ENCODE measurements at places on chromosomes 5 and 9. TPM values are rescaled to one million over a fixed set of nuclear protein-coding genes. Genes with fewer than 3 reads are reported as not detected.

DNA sequence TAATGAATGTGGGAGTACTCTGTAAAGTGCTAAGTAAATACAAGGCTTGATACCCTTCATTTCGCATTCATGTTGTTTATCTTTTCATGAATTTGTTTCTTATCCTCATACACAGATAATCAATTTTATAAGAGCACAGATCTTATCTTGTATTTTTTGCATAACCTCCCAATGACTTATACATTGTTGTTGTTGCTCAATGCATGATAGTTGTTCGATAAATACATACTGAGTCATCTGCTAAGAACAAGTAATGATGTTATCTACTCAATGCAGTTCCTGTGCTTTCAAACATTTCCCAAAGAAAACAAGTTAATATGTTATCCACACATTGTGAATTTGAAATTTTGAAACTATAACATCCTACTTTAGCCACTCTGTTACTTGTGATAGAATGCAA lies 60.7 kb downstream of the TAF11L14 start:
- no peak for DNase-seq
- no peaks in the 10 kb centered on the region for H3K4me1 ChIP-seq
- H3K4me3 ChIP-seq = no peak overlapping the region
- no peak overlapping the region for H3K27ac ChIP-seq

GRCh38 chr5:1249366-1250280 lies 24.4 kb downstream of the SLC6A18 start:
- H3K27me3 ChIP-seq = peaks cover 44% of the 10 kb centered on the region
- H3K27ac ChIP-seq = no peak overlapping the region
- H3K4me1 ChIP-seq = no peaks in the 10 kb centered on the region
- H3K4me3 ChIP-seq = no peak overlapping the region

DNA sequence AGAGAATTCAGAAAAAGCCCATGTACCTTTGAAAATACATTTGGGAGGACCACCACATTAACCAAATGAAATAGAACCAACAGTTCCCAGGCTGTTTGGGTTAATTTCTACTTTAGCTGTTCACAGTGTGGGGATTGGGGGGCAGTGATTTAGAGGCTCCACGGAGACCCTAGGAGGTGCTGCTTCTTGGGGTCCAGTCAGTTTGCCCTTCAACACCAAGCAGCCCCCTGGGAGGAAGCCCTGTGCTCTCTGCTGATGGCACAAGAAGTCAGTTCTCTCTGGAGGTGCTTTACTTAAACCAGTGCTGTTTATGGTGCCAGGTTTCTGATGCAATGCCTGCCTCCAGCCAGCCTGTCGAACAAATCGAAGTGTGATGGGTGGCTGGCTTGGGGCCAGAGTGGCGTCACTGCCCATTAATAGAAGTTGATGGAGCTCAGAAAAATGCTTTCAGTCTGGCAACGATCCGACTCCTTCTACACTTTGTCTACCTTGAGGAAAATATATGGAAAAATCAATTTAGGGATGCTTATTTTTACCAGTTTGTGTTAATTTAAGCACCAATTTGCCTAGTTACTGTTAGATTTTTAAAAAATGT lies 134.0 kb downstream of the SNX18 start:
- no peaks in the 10 kb centered on the region for H3K36me3 ChIP-seq
- no peak overlapping the region for H3K4me3 ChIP-seq
- peaks cover 5% of the 10 kb centered on the region for H3K4me1 ChIP-seq
- no peak overlapping the region for H3K27ac ChIP-seq
- no peak for DNase-seq
- no peaks in the 10 kb centered on the region for H3K27me3 ChIP-seq

GRCh38 chr5:66880401-66880800 lies 284.2 kb downstream of the MAST4 start:
- H3K27ac ChIP-seq = no peak overlapping the region
- H3K27me3 ChIP-seq = no peaks in the 10 kb centered on the region
- no peak for DNase-seq
- no peaks in the 10 kb centered on the region for H3K4me1 ChIP-seq
- no peaks in the 10 kb centered on the region for H3K36me3 ChIP-seq

DNA sequence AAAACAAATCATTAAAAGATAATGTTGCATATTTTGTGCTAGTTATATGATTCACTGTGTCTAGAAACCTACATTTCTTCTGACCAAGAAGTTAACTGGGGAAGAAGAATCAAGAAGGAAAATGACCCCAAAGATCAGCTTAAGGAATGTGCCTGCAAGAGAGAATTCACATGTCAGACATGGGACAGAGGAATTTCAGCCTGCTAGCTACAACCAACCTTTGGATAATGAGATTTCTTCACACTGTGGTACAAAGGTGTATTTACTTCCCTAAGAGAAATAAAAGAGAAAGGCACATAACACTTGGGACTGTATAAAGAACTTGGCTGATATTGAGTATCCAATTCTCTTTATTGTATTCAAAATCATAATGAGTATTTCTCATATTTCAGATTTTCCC lies 39.6 kb upstream of the ELL2 start:
- H3K4me3 ChIP-seq = no peak overlapping the region
- H3K36me3 ChIP-seq = no peaks in the 10 kb centered on the region
- no peaks in the 10 kb centered on the region for H3K27me3 ChIP-seq
- no peaks in the 10 kb centered on the region for H3K4me1 ChIP-seq

DNA sequence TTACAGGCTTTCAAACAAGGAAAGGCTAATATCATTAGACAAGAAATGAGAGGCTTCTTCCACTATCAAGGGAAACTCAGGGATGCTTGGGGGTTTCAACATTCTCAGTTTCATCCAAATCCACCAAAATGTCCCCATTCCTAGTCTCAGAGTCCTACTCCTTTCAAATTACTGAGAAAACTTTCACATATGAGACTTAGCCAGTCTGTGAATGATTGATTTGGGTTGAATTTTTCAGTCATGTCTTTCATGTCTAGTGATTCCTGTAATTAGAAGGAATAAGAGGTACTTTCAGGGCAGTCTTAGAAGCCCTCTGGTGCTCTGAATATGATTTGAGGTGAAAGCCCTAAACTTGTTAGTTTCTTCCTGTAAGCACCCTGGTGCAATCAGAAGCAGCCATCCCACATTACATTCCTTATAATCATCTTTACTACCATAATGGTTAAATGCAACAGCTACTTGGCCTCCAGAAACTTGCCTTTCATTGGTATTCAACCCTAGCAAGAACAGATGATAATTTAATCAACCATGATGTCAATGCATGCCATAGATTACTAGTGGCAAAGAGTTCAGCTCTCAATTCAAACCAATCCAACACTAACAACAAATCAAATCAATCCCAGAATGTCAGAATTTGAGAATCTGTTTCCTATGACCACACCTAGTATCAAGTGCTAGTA lies 50.7 kb upstream of the RIC1 start:
- H3K27me3 ChIP-seq = no peaks in the 10 kb centered on the region
- H3K27ac ChIP-seq = peak overlapping the region; percentile 36
- H3K4me1 ChIP-seq = peaks cover 10% of the 10 kb centered on the region
- H3K36me3 ChIP-seq = no peaks in the 10 kb centered on the region
- no peak overlapping the region for H3K4me3 ChIP-seq

DNA sequence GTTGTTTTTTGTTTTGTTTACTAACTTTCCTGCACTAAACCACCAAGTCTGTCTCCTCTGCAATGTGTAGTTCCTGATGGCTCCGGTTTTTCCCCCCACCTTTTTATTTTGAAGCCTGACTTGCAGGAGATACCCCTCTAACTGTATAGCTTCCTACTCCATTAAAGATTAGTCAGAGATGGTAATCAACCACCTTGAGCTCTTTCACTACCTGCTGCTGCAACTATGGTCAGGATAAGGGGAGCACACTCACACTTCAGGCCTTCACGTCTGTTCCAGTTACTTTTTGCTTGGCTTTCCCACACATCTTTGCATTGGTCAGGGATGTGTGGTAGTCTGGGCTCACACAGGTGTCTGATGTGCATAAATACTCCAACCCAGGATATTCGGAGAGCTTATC lies 63.4 kb downstream of the NR6A1 start:
- no peak overlapping the region for H3K4me3 ChIP-seq
- DNase-seq = no peak
- no peaks in the 10 kb centered on the region for H3K4me1 ChIP-seq
- H3K36me3 ChIP-seq = no peaks in the 10 kb centered on the region
- H3K27me3 ChIP-seq = no peaks in the 10 kb centered on the region

- no peaks in the 10 kb centered on the region for H3K36me3 ChIP-seq
- no peak overlapping the region for H3K4me3 ChIP-seq
- no peak for DNase-seq
- no peak overlapping the region for H3K27ac ChIP-seq
- H3K27me3 ChIP-seq = no peaks in the 10 kb centered on the region
- H3K4me1 ChIP-seq = no peaks in the 10 kb centered on the region
Observed at GRCh38 chr9:84937180-84937579, 267.7 kb downstream of the NTRK2 start.

- H3K4me3 ChIP-seq = no peak overlapping the region
- no peak overlapping the region for H3K27ac ChIP-seq
- no peaks in the 10 kb centered on the region for H3K27me3 ChIP-seq
- no peaks in the 10 kb centered on the region for H3K4me1 ChIP-seq
- DNase-seq = no peak
Observed at GRCh38 chr9:87427851-87428506, 69.7 kb upstream of the DAPK1 start.

DNA sequence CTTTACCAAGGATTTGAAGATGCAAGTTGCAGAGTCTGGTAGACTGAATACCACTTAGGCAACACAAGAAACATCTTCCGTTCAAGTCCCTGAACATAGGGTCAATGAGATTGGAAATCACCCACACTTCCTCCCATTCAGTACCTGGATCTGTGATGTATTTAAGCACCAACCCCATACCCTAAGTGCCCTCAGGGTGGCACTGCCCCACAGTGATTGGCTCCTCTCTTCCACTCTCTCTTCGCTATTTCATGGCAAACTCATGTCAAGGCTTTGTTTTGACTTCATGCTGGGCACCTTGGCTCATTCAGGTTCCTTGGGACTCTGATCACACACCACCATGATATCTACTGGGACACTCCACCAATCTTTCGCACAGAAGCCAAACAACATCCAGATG lies 53.7 kb downstream of the GGTA1 start:
- no peaks in the 10 kb centered on the region for H3K4me1 ChIP-seq
- no peaks in the 10 kb centered on the region for H3K27me3 ChIP-seq
- DNase-seq = no peak
- H3K36me3 ChIP-seq = no peaks in the 10 kb centered on the region
- no peak overlapping the region for H3K27ac ChIP-seq

GRCh38 chr9:124790301-124790700 lies 13.4 kb downstream of the OLFML2A start:
- no peaks in the 10 kb centered on the region for H3K27me3 ChIP-seq
- no peak for DNase-seq
- H3K36me3 ChIP-seq = no peaks in the 10 kb centered on the region
- H3K4me3 ChIP-seq = no peak overlapping the region
- peaks cover 23% of the 10 kb centered on the region for H3K4me1 ChIP-seq

- DNase-seq = no peak
- H3K36me3 ChIP-seq = no peaks in the 10 kb centered on the region
- no peak overlapping the region for H3K4me3 ChIP-seq
- peaks cover 3% of the 10 kb centered on the region for H3K4me1 ChIP-seq
Observed at GRCh38 chr9:76534026-76534425, 75.0 kb downstream of the GCNT1 start.

DNA sequence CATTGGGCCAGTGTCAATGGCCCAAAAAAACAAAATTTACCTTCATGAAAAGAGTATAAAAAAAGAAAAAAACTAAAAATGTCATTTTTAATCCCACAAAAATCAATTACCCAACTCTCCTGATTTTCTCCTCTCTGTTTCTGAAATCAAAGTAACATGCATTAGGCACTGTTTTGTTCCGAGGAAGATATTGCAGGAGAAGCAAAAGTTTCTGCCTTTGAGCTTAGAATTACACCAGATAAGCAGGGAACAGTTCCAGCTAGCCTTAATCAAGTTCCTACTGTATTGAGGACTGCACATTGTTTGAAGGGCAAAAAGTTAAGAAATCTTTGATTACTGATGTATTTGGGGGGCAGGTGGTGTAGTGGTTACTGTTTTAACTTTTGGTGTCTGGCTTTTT lies 1.1 kb upstream of the PRKAA1 start:
- peaks cover 19% of the 10 kb centered on the region for H3K4me1 ChIP-seq
- no peak overlapping the region for H3K27ac ChIP-seq
- no peak for DNase-seq

Gene AJM1
- total RNA-seq = 2.1 TPM

Gene ENHO
- 0.65 TPM for total RNA-seq

Gene HMCN2
- 7.1 TPM for total RNA-seq

Gene ANKRD31
- 0.03 TPM for total RNA-seq
